ENCODE measurements at places on chromosomes 12 and 14. TPM values are rescaled to one million over a fixed set of nuclear protein-coding genes. Genes with fewer than 3 reads are reported as not detected.

RAD52 gene
- 4.4 TPM for polyA plus RNA-seq

CCDC198 gene
- 1.4 TPM for polyA plus RNA-seq

IL26 gene
- polyA plus RNA-seq, result not detected

IFI27 gene
- 29.9 TPM for polyA plus RNA-seq

SLC17A8 gene
- polyA plus RNA-seq, result 0.48 TPM

DIABLO gene
- polyA plus RNA-seq, result 50.7 TPM

OR6C75 gene
- not detected for polyA plus RNA-seq
